ENCODE measurements at places on chromosomes 16 and 17.

DNA sequence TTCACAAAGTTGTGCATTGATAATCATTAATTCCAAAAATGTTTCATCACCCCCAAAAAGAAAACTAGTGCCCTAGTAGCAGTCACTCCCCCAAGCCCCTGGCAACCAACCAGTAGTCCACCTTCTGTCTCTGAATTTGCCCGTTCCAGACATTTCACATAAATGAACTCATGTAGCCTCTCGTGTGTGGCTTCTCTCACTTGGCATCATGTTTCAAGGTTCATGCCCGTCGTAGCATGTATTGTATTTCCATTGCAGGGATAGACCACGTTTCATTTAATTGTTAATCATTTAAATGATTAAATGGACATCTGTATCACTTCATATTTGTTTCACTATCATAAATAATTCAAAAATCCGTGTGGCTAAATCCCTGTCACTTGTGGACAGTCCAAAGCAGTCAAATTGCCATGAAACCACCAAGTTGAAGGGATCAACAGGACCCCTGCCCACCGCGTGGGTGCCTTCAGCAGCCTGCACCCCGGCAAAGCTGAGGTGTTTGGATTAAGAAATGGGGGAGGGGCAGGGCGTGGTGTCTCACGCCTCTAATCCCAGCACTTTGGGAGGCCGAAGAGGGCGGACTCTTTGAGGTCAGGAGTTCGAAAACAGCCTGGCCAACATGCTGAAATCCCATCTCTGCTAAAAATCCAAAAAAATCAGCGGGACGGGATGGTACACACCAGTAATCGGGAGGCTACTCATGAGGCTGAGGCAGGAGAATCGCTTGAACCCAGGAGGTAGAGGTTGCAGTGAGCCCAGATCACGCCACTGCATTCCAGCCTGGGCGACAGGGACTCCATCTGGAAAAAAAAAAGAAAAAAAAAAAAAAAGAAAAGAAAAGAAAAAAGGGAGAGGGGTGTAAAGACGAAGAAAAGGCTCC, 8.7 kb upstream of the FLYWCH2 start:
- DNase-seq, result no peak

GRCh38 chr16:85046931-85047866, 19.6 kb downstream of the KIAA0513 start:
- DNase-seq, result no peak

DNA sequence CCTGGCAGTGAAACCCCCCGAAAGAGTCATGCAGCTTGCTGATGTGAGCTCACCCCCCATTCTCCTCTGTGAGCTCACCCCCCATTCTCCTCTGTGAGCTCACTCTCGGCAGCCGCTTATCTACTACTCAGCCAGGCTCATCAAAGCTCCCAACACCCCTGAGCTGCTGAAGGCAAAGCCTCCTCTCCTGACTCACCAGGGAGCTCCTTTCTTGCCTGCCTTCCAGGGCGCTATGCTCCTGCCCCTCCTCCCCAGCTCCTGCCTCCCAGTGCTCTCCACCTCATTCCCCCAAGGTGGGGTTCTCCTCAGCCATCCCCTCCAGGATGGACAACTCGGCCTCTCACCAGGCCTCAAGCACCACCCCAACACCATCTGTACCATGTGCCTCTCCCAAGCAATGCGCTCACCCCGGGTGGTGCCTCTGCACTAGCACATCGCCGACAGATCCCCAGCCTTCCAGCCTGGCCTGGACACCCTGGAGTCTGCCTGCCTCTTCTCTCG, 27.7 kb upstream of the FAAP100 start:
- no peak for DNase-seq

DNA sequence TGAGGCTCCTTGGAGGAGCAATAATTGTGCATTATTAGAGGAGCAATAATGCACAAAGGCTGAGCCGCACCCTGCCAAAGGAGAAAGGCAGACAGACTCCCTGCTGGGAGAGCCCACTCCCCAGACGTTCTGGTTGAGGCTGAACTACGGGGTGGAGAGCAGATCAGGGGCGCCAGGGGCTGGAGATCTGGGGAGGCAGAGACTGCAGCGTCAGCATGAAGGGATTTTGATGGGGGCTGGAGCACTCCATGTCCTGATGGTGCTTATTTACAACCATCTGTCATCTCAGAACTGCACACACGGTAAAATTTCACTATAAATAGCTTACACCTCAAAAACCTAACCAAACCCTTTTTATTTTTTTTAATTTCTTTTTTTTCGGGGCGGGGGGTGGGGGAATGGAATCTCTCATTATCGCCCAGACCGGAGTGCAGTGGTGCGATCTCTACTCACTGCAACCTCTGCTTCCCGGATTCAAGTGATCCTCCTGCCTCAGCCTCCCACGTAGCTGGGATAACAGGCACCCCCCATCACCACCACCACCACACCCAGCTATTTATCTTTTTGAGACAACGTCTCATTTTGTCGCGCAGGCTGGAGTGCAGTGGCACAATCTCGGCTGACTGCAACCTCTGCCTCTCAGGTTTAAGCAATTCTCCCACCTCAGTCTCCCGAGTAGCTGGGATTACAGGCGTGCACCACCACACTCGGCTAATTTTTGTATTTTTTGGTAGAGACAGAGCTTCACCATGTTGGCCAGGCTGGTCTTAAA, 4.3 kb upstream of the C16orf95 start:
- no peak for DNase-seq

DNA sequence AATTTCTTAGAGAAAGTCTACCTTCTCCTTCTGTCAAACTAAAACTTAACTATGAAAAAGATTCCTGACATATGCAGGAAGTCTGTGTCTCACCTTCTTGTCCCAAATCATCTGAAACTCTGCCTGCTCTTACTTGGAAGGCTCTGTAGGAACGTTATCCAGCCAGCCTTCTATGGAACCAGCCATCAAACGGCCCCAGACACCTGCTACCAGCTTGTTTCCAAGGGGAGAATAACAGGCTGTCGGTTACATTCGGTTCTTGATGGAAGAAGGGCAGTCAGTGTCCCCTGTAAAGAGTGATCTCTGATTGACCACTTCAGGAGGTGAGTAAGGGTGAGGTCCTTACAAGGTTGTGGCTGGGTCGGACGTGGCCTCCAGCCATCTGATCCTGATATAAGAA, 1.7 kb downstream of the ADAMTS18 start:
- DNase-seq, result no peak

DNA sequence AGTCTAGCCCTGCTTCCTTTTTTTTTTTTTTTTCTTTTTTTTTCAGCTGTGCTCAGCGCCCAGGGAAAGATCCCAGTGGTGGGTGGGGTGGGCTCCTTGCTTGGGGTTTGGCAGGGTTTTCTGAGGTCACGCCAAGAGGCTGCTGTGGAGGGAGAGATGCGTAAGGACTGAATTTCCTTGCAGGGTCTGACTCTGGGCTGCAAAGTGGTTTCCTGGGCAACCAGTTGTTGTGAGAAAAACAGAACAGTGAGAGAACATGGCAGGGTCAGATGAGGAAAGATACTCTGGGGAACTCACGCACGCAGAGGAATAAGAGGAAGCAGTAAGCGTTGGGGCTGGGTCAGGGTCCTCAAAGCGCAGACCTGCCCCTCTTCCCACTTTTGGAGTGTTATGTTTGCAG, 119.5 kb downstream of the IRF8 start:
- no peak for DNase-seq

Data from AG09309 (cell line).